Activated T-helper 17 cell treated with anti-CD3 and anti-CD28 coated beads, Interleukin-2, amount 50 U/mL, for 72 hours (primary cell): ENCODE measurements at places on chromosomes 6 and 20.

DNA sequence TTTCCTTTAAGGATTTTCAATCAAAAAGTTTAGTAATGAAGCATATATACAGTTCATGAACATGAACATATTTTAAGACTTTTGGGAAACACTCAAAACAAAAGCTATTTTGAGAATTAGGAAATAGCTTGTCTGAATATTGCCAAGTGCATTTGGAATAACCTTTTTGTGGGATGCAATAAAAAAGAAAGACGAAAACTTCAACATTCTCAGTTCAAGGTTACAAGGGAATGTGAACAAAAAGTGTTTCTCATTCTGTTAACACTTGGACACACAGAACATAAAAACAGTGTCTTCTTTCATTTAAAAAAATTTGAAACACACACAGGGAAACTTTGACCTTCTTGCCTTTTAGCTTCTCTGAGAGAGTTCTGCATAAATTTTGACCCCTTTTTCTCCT, 72.7 kb upstream of the TCF21 start:
- ATAC-seq, result no peak
- no peak overlapping the region for H3K27ac ChIP-seq
- no peak overlapping the region for H3K4me3 ChIP-seq
- H3K4me1 ChIP-seq, result no peaks in the 10 kb centered on the region
- peaks cover 13% of the 10 kb centered on the region for H3K27me3 ChIP-seq
- H3K36me3 ChIP-seq, result no peaks in the 10 kb centered on the region

- H3K27ac ChIP-seq, result no peak overlapping the region
- no peak for ATAC-seq
- no peaks in the 10 kb centered on the region for H3K27me3 ChIP-seq
Measured at GRCh38 chr6:97077380-97077779, 152.9 kb downstream of the KLHL32 start.

- peak; percentile 14 for ATAC-seq
- H3K4me1 ChIP-seq, result peaks cover 33% of the 10 kb centered on the region
- H3K36me3 ChIP-seq, result no peaks in the 10 kb centered on the region
- H3K4me3 ChIP-seq, result peak overlapping the region; percentile 76
- peaks cover 7% of the 10 kb centered on the region for H3K27me3 ChIP-seq
Measured at GRCh38 chr6:85465762-85466161, 15.9 kb downstream of the NT5E start.

DNA sequence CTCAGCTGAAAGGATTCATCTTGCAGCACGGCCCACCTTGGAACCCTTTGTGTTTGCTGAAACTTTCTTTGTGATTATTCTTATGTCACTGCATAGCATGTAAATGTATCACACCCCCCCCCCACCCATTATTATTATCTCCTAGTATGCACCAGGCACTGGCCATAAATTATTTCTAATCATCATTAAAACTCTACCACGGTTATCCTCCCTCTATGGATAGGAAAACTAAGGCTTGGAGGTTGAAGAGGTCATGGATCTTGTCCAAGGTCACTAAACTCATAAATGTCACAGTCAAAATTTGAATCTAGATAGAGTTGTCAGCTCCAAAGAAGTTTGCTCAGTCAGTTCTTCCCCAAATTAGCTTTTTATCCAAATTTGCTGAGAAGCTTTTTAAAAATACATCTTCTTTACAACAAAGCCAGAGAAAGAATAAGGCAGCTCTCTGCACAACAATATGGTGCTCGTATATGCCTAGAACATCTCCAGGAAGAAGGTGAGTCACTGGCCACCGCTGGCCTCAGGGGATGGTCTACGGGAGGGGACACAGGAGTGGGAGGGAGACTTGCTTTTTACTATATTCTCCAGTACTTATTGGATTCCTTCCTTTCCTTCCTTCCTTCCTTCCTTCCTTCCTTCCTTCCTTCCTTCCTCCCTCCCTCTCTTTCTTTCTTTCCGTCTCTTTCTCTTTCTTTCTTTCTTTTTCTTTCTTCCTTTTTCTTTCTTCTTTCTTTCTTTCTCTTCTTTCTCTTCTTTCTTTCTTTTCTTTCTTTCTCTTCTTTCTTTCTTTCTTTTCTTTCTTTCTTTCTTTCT, 134.5 kb downstream of the VEGFA start:
- H3K27me3 ChIP-seq, result peaks cover 4% of the 10 kb centered on the region

DNA sequence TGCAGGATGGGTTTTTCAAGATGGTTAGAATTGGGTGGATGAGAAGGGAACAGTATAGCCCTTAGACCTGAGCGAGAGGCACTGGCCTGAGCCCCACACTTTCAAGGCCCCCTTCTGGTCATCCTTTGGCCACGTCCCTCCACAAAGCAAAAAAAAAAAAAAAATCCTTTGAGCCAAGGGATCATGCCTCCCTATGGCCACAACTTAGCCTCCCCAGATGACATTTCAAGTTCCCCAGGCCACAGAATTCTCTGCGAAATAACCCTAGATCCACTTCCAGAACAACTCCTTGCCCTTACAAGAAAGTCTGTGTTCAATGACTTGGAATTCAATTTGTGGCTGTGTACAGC, 30.4 kb downstream of the ELOVL2 start:
- no peaks in the 10 kb centered on the region for H3K36me3 ChIP-seq
- H3K27me3 ChIP-seq, result peaks cover 25% of the 10 kb centered on the region
- H3K27ac ChIP-seq, result no peak overlapping the region
- H3K4me3 ChIP-seq, result no peak overlapping the region

DNA sequence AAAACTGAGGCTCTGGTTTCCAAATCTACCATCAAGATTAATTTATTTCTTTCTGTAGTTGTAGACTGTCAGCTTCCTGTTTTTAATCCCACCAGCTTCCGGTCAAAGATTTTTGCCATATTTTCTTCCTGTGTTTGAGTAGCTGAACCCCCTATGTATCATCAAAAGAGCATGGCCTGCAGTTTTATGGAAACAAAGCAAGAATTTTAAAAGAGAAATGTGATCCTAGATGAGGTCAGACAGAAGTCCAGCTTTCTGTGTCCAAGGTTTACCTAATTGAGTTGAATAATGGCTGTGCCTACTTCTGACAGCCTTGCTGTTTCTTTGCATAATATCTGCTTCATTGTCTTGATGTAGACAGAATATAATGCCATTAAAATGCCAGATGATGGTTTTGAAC, 163.7 kb downstream of the CARMIL1 start:
- H3K27ac ChIP-seq, result no peak overlapping the region
- no peaks in the 10 kb centered on the region for H3K36me3 ChIP-seq
- H3K4me3 ChIP-seq, result no peak overlapping the region
- H3K4me1 ChIP-seq, result peaks cover 5% of the 10 kb centered on the region
- no peaks in the 10 kb centered on the region for H3K27me3 ChIP-seq
- ATAC-seq, result no peak

- no peaks in the 10 kb centered on the region for H3K4me1 ChIP-seq
- no peaks in the 10 kb centered on the region for H3K36me3 ChIP-seq
- H3K4me3 ChIP-seq, result no peak overlapping the region
Measured at GRCh38 chr6:113065611-113066010, 718.5 kb downstream of the RFPL4B start.

DNA sequence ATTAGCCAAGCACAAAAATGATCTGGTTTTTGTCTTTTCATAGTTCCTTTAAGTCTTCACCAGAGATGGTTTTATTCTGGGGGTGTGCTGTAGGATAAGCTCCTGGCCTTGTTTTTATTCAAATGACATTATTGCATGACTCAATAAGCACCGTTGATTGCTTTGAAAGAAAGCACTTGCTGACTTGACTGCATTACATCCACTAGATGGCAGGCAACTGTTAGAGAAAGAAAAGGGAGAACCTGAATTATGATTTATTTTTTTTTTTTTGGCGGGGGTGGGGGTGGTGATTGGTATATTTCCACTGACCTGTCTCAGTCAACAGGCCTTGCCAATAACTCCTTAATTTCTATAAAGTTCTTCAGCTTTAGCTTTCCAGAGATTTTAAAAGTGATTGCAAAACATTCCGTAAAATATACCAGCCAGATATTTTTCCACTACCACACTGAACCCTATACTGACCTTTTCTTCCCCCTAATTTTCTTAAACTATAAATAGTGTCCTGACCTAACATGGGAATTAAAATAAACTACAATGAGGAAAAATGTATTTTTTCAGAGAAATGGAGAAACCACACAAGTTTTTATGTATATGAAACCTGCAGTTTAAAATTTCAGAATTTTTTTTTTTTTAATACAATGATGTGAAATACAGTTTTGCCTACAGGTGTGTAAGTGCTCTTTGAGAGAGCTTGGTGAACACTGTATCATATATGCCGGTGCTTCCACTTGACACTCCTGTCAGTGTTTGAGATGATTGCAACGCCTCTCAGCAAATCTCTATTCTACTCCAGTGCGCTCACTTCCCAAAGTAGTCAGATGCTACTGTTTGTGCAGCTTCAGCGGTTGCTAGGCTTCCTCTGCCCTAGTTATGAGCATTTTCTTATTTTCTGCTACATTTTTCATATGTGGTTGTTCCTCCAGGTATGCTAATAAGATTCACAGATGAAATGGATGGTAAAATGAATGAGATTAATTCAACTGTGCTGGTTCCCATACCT, 274.3 kb downstream of the CD109 start:
- H3K27ac ChIP-seq, result no peak overlapping the region
- no peaks in the 10 kb centered on the region for H3K36me3 ChIP-seq
- H3K27me3 ChIP-seq, result peaks cover 6% of the 10 kb centered on the region
- H3K4me1 ChIP-seq, result no peaks in the 10 kb centered on the region
- H3K4me3 ChIP-seq, result no peak overlapping the region

DNA sequence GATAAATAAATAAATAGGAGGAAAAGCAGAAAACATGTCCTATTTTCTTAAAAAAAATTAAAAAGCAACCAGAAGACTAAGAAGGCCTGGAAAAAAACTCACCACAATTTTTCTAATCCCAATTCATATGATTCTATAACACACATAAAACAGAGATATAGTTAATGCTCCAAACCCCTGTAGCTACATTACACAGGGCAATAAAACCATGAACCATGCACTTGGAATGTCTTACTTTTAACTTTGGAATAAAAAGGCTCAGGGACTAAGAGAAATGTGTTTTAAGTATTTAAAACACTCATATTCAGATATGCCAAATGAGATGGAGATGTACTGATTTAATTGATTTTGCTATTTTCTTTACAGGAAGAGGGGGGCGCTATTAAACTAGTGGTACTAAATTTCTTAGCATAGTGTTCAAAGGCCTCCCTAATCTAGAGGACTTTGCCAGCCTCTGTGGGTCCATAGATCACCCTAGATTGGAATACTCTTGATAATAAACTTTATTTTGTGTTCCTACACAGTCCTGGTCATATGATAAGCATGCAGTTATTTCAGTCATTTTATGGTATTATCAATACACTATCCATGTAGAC, 30.3 kb upstream of the GCM1 start:
- no peaks in the 10 kb centered on the region for H3K4me1 ChIP-seq
- no peak overlapping the region for H3K4me3 ChIP-seq
- ATAC-seq, result no peak
- H3K27me3 ChIP-seq, result no peaks in the 10 kb centered on the region
- no peaks in the 10 kb centered on the region for H3K36me3 ChIP-seq

GRCh38 chr20:54323227-54323734, 115.4 kb downstream of the PFDN4 start:
- no peak overlapping the region for H3K27ac ChIP-seq
- ATAC-seq, result no peak
- H3K4me3 ChIP-seq, result no peak overlapping the region
- H3K36me3 ChIP-seq, result no peaks in the 10 kb centered on the region
- no peaks in the 10 kb centered on the region for H3K4me1 ChIP-seq

GRCh38 chr6:140264431-140264830, 890.0 kb upstream of the CITED2 start:
- no peaks in the 10 kb centered on the region for H3K27me3 ChIP-seq
- H3K4me3 ChIP-seq, result no peak overlapping the region
- H3K27ac ChIP-seq, result no peak overlapping the region
- no peaks in the 10 kb centered on the region for H3K36me3 ChIP-seq
- H3K4me1 ChIP-seq, result no peaks in the 10 kb centered on the region
- no peak for ATAC-seq
